ENCODE measurements at places on chromosomes 2 and 18.

GRCh38 chr18:73617981-73618380 is 529.7 kb downstream of the FBXO15 start:
- no peaks in the 10 kb centered on the region for H3K27me3 ChIP-seq
- no peak for DNase-seq
- no peak overlapping the region for H3K4me3 ChIP-seq
- H3K27ac ChIP-seq: no peak overlapping the region

DNA sequence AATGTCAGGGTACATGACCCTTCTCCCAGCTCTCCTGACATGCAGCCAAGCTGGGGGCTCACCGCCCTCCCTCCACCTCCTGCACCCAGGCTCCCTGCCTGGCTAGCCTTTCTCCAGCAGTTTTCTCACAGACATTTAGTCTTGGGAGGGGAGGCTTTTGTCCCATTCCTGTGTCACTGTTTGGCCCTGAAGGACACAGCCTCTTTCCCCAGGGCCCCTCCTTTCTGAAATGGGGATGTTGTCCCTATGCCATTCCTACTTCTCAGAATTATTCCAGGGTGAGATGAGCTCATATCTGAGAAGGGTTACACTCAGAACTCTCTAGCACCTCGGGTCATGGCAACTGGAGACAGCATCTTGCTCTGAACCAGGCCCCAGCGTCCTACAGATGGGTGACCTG is 47.3 kb upstream of the MRPL33 start:
- H3K27me3 ChIP-seq: no peaks in the 10 kb centered on the region
- H3K4me1 ChIP-seq: peaks cover 21% of the 10 kb centered on the region
- H3K27ac ChIP-seq: peak overlapping the region; percentile 38
- no peak overlapping the region for H3K4me3 ChIP-seq
- no peaks in the 10 kb centered on the region for H3K36me3 ChIP-seq

GRCh38 chr18:26746398-26746797 is 119.1 kb downstream of the AQP4 start:
- no peaks in the 10 kb centered on the region for H3K36me3 ChIP-seq
- H3K4me1 ChIP-seq: peaks cover 16% of the 10 kb centered on the region
- no peak overlapping the region for H3K27ac ChIP-seq
- H3K4me3 ChIP-seq: no peak overlapping the region
- no peaks in the 10 kb centered on the region for H3K27me3 ChIP-seq
- DNase-seq: no peak

- H3K4me3 ChIP-seq: no peak overlapping the region
- DNase-seq: no peak
- no peaks in the 10 kb centered on the region for H3K4me1 ChIP-seq
- no peak overlapping the region for H3K27ac ChIP-seq
- H3K36me3 ChIP-seq: peaks cover 9% of the 10 kb centered on the region
Measured at GRCh38 chr2:135225781-135226180, 173.7 kb downstream of the RAB3GAP1 start.

DNA sequence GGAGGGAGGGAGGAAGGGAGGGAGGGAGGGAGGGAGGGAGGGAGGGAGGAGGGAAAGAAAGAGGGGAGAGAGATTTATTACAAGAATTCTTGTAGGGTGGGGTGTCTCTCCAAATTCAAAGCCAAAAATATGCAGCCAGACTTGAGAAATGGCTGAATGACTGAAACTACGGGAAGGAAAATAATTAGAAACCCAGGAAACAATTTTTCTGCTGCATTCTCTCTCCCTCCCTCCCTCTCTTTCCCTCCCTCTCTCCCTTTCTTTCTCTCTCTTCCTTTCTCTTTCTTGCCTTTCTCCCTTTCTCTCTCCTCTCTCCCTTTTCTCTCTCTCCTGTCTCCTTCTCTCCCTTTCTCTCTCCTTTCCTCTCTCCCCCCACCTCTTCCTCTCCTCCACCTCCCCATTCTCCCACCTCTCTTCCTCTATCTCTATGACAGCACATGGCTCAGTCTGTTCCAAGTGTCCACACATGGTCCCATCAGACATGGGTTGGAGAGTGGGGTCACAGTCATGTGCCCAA is 218.7 kb downstream of the C1D start:
- no peak overlapping the region for H3K27ac ChIP-seq
- no peak overlapping the region for H3K4me3 ChIP-seq
- no peak for DNase-seq
- no peaks in the 10 kb centered on the region for H3K36me3 ChIP-seq

GRCh38 chr2:190535121-190535439 is 558 bp upstream of the NEMP2 start:
- peak overlapping the region; percentile 68 for H3K4me3 ChIP-seq
- no peak overlapping the region for H3K27ac ChIP-seq
- DNase-seq: no peak
- H3K27me3 ChIP-seq: no peaks in the 10 kb centered on the region

GRCh38 chr2:187541086-187542085 is 12.8 kb downstream of the TFPI start:
- no peaks in the 10 kb centered on the region for H3K27me3 ChIP-seq
- no peak for DNase-seq
- H3K4me1 ChIP-seq: peaks cover 33% of the 10 kb centered on the region
- peaks cover 21% of the 10 kb centered on the region for H3K36me3 ChIP-seq
- no peak overlapping the region for H3K4me3 ChIP-seq

GRCh38 chr2:223203971-223204929 is 152.3 kb downstream of the KCNE4 start:
- no peaks in the 10 kb centered on the region for H3K36me3 ChIP-seq
- no peak for DNase-seq
- H3K4me3 ChIP-seq: no peak overlapping the region
- H3K27ac ChIP-seq: no peak overlapping the region

DNA sequence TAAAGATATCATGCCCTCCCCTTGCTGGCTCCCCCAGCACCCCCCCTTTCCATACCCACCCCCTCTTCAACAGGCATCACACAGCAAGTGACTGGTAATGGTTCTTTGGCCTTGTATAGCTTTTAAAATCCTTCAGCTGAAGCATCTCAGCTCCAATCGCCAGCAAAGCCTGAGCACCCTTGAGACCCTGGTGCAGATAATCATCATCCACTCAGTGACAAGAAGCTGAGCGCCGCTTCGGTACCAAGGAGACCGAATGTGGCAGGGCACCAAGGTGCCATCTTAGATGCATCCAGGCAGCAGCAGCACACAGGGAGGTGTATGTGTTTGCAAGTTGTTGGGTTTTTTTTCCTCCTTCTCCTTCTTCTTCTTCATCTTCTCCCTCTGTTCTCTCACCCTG is 232.7 kb downstream of the BCL11A start:
- no peak for DNase-seq
- H3K27ac ChIP-seq: no peak overlapping the region
- H3K4me1 ChIP-seq: peaks cover 36% of the 10 kb centered on the region
- H3K36me3 ChIP-seq: no peaks in the 10 kb centered on the region
- no peaks in the 10 kb centered on the region for H3K27me3 ChIP-seq
- H3K4me3 ChIP-seq: no peak overlapping the region

- H3K36me3 ChIP-seq: no peaks in the 10 kb centered on the region
- H3K4me1 ChIP-seq: peaks cover 37% of the 10 kb centered on the region
- no peaks in the 10 kb centered on the region for H3K27me3 ChIP-seq
- DNase-seq: no peak
- H3K27ac ChIP-seq: no peak overlapping the region
- H3K4me3 ChIP-seq: no peak overlapping the region
Measured at GRCh38 chr2:236747426-236747825, 177.8 kb downstream of the ACKR3 start.

DNA sequence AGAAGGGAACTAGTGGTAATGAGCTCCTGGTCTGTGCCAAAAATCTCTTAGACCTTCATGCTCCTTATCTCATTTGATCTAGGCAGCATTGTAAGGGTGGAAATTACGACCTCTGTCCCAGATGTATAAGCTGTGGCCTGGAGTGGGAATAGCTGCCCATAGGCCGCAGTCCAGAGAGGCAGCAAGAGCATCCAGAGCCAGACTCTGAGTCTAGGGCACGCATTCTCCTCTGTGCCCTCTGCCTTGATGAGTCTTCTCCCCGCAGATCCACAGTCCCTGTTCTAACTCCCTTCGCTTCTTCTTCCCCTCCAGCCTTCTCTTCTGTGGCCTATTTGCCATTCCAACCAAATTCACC is 304.6 kb downstream of the MYCN start:
- DNase-seq: no peak
- H3K4me1 ChIP-seq: peaks cover 21% of the 10 kb centered on the region
- no peak overlapping the region for H3K4me3 ChIP-seq
- no peaks in the 10 kb centered on the region for H3K27me3 ChIP-seq

GRCh38 chr2:224976629-224977525 is 65.4 kb downstream of the DOCK10 start:
- no peak overlapping the region for H3K27ac ChIP-seq
- H3K27me3 ChIP-seq: no peaks in the 10 kb centered on the region
- DNase-seq: no peak

DNA sequence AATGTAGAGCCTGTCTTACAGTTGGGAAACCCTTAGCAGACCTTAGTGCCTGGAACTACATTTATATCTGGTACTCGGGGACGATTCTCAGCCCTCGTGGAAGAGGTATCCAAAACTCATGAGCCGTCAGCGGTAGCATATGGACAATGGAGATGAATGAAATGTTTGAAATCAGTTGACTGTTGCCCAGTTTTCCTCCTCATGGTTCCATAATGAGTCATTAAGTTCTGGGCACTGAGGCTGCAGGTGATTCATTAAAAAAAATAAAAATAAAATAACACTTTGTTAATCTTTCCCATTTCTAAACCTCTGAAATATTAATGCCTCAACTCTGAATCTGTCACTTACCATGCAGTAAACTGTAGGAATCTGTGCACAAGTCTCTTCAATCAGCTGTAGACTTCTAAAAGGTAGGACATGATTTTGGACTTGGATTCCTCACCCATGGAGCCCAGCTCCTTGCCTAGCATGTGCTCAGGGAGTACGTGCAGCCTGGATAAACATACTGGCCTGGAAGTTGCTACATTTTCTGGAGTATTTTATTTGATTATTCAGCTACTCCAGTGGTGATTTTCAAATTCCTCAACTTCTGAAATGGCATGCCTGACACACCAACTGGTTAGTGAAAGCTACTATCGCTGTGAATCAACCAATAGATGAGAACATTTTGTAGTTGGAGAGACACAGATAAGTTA is 979.2 kb downstream of the CNTNAP5 start:
- no peak for DNase-seq
- peaks cover 11% of the 10 kb centered on the region for H3K36me3 ChIP-seq
- peaks cover 3% of the 10 kb centered on the region for H3K4me1 ChIP-seq
- H3K4me3 ChIP-seq: no peak overlapping the region

DNA sequence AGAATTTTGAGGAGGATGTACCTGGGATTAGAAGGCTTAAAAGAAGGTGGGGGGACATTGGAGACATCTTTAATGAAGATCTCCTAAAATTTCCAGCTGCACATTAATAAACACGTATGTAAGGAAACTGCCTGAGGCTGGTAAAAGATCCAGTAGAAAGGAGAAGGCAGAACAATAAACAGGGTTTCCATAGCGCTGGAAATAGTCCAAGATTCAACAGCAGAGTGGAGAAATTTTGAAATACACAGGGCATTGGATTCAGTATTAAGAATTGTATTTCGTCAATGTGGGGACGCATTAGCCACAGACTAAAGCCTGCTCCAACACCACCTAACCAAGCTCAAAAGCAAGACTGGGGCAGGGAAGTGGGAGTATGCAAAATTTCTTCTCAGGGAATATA is 606.9 kb upstream of the NRXN1 start:
- H3K4me1 ChIP-seq: peaks cover 3% of the 10 kb centered on the region
- H3K4me3 ChIP-seq: no peak overlapping the region
- no peak overlapping the region for H3K27ac ChIP-seq
- DNase-seq: no peak
- peaks cover 6% of the 10 kb centered on the region for H3K36me3 ChIP-seq

DNA sequence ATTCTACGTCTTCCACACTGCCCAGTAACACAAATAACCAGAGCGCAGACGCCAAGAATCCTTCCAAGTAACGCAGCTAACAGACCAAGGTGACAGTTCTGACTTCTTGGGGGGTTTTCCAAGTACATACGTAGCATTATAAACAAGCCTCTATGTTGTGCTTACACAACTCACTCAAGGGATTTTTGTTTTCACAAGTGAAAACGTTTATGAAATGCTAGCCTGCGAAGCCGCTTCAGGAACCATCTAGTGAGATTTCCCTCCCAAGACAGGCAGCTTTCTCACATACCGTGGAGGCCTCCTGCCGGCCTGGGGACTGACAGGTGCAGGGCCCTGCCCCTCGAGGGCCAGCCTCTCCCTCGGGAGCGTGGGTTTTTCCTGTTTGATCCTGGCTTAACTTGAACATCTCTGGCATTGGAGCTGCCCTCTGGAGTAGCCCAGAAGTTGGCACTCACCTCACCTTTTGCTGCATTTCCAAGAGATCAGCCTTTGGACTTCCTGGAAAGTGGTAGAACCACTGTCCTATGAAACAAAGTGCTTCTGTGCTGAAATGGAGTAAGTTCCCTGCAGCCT is 151.1 kb downstream of the MBP start:
- H3K27me3 ChIP-seq: no peaks in the 10 kb centered on the region
- H3K4me3 ChIP-seq: no peak overlapping the region
- no peak for DNase-seq
- H3K36me3 ChIP-seq: no peaks in the 10 kb centered on the region
- peaks cover 48% of the 10 kb centered on the region for H3K4me1 ChIP-seq

- no peak for DNase-seq
- H3K27ac ChIP-seq: no peak overlapping the region
- H3K4me1 ChIP-seq: peaks cover 13% of the 10 kb centered on the region
- H3K27me3 ChIP-seq: peaks cover 8% of the 10 kb centered on the region
Measured at GRCh38 chr2:196066291-196067087, 2.1 kb downstream of the DNAH7 start.

DNA sequence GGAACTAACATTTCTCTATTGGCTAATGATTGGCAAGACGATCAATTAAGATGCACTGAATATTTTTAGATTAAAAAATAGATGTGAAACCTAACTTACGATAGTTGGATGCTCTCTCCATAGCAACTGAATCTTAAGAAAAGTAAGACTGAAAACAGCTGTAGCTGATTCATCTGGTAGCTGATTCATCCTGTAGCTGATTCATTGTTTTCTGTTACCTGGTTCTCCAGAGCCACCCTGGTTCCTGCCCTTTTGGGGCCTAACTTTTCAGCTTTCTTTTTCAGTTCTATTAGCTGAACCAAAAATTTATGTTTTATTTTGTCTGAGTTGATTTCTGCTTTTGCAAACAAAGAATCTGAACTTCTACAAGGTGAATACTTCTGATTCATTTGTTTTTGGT is 22.7 kb upstream of the SPR start:
- peaks cover 16% of the 10 kb centered on the region for H3K27me3 ChIP-seq
- DNase-seq: no peak
- peaks cover 20% of the 10 kb centered on the region for H3K4me1 ChIP-seq
- no peaks in the 10 kb centered on the region for H3K36me3 ChIP-seq
- H3K4me3 ChIP-seq: no peak overlapping the region

GRCh38 chr2:218292048-218293014 is at the start of gene TMBIM1:
TSS of gene TMBIM1 (minus strand) at chr2:218292503. CDS start at chr2:218282141, 10,362 bp downstream.
- peak; percentile 73 for DNase-seq
- peak within 1 kb of the TSS; percentile 48 for H3K27ac ChIP-seq
- H3K27me3 ChIP-seq: peaks cover 4% of the 10 kb centered on the region
- H3K36me3 ChIP-seq: no peaks in the 10 kb centered on the region
- peak within 1 kb of the TSS; percentile 65 for H3K4me3 ChIP-seq

DNA sequence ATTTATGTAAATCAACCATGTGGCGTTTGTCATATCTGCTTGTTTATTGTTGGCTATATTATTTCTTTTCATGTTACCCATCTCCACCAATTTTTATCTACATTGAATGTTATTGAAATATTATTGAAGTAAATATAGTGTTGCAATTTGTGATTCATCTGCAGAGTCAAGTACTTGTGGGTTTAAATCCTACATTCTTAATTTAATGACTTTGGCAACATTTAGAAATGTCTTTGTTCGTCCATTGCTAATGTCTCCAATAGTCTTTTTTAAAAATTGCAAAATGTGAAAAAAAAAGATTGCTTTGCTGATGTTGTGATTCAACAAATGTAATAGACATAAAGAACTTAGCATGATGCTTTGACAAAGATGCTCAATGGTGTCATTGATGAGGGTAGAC is 1572.8 kb upstream of the PIK3C3 start:
- H3K27me3 ChIP-seq: no peaks in the 10 kb centered on the region
- no peaks in the 10 kb centered on the region for H3K36me3 ChIP-seq
- no peak for DNase-seq
